Activated naive CD4-positive, alpha-beta T cell treated with anti-CD3 and anti-CD28 coated beads, Interleukin-2, amount 50 U/mL, for 16 hours (primary cell): ENCODE measurements at places on chromosomes 5 and 9.

DNA sequence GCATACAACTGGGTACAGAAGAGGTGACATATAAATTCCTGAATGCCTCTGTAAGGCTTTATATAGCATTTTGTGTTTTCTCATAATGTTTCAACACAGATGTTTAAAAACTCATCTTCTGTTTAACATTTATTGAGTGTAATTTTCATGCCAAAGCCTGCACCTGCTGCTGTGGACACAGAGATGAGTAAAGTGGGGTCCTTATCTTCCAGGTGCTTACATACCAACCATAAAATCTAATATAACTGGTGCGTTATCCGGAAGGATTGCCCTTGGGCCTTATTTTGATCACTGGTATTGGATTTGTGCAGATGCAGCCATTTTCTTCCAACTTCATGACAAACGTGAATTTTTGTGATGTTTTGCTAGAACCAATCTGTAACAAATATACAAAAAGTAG is 222.3 kb downstream of the DMRT2 start:
- DNase-seq: no peak

GRCh38 chr5:50922942-50923767 is 256.7 kb downstream of the PARP8 start:
- no peak for DNase-seq

GRCh38 chr9:71353720-71354119 is 232.3 kb upstream of the TRPM3 start:
- no peak for DNase-seq

- no peak for DNase-seq
Measured at GRCh38 chr9:25990376-25990775, 312.1 kb upstream of the TUSC1 start.

DNA sequence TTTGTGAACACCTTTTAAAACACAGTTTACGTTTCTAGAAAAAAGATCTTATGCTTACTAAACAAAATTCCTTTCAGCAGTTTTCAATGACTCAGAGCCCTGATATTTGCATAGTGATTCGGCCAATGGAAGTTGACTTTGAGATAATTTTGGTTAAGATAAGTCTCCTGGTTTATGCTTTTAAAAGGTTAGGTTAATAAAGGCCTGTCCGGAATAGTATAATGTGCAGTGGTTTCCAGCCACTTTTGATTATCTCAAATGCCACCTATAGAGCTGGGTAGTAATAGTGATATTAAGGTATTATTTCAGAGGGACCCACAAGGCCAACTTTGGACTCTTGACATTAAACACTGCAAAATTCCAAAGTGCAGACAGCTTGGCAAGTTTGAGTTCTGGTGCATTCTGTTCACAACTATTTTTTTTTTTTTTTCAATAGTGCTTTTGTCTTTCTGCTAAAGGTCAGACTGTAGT is 86.1 kb downstream of the F2RL2 start:
- no peak for DNase-seq

DNA sequence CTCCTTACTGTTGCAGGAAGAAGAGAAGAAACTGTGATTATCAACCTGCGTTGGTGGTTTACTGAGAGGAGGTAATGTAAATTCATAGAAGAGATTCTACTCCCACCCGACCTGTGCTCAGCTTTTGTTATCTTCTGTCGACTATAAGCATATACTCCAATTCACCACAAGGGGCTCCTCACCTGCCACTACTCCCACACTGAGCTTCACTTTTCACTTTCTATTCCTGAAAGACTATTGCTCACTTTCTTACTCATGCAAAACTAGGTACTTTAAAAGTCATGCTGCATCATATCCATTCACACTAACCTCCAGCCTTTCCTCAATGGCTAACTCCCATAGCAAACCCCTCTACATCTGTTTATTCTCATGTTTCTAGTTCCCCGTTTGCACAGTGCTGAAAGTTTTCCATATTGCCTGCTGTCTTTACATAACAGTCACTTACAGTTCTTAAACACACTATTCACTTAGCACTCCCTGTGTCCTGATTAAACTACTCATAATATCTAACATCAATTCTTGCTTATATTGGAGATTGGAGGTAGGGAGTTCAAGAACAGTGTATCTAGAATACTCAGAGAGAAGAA is 1062.6 kb downstream of the NR2F1-AS1 start:
- DNase-seq: no peak

- no peak for DNase-seq
Measured at GRCh38 chr5:139248826-139249453, 44.6 kb upstream of the MATR3 start.

DNA sequence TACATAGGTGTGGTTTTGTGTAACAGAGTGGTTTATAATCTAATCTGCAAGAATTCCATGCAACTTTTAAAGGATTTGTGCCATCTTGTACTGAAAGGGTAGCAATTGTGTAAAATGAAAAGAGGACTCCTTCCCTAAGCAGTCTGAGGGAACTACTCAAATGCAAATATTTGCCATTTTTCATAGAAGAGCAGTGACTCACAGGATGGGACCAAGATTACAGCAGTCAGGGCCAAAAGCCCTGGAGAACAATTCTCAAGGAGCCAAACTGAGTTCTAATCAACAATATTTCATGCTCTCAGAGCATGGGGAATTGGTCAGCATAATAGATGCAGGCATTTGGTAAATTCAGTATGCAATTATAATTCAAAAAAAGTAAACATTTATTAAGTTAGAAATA is 495.8 kb downstream of the CHSY3 start:
- DNase-seq: no peak

- DNase-seq: no peak
Measured at GRCh38 chr5:79418276-79418675, 95.7 kb downstream of the HOMER1 start.

GRCh38 chr9:38308136-38308535 is 84.4 kb upstream of the ALDH1B1 start:
- no peak for DNase-seq

DNA sequence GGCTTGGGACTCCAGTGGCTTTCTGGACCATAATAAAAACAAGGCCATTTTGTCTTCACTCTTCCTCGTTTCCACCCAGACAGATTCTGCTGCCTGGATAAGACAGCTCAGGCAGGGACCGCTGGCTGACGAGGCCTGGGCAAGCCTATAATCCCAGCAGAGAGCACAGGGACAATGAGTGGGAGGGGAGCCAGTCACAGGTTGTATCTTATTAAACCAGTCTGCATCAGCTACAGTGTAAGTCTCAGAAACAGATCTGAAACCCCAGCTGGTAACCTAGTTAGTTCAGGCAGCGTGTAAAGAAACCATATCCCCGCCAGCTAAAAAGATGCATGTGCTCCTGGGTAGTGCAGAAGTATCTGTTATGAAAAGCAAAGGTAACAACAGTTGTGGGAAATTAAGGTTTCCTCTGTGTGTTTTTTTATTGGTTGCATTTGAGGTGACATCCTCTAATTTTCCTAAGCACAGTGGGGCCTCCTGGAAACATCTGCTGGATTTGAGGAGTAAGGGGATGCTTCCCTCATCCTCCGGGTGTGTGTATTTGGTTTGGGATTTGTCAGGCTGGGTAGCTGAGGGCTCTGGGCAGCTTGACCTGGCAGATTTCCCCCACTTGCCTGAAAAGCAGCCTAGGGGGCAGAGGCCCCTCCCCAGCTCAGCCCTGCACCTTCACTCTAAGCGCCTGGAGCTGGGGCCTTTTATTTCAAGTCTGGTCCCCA is 15.2 kb upstream of the TAL2 start:
- no peak for DNase-seq

GRCh38 chr5:102539562-102539961 is 40.8 kb upstream of the SLCO6A1 start:
- DNase-seq: no peak

GRCh38 chr5:127369796-127370195 is 79.2 kb downstream of the MEGF10 start:
- no peak for DNase-seq

DNA sequence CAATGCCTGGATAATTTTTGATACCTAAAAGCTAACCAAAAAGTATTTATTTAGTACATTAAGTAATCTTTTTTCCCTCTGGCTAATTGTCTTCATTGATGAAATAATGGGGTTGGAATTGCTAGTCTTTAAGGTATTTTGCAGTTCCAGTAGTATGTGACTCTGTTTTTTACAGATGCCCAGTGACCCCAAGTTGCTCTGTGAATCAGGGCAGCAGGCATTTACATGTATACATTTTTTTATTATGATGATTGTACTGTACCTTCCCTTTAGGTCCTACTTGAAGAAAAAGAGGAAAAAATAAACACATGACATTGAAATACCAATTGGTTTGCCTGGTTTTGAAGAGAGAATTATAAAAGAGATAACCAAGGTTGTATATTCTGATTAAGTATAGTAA is 385.5 kb downstream of the ADGRV1 start:
- no peak for DNase-seq

- DNase-seq: no peak
Measured at GRCh38 chr9:130292106-130292505, 26.5 kb downstream of the HMCN2 start.

GRCh38 chr9:128419061-128419925 is 1.4 kb upstream of the CERCAM start:
- no peak for DNase-seq

DNA sequence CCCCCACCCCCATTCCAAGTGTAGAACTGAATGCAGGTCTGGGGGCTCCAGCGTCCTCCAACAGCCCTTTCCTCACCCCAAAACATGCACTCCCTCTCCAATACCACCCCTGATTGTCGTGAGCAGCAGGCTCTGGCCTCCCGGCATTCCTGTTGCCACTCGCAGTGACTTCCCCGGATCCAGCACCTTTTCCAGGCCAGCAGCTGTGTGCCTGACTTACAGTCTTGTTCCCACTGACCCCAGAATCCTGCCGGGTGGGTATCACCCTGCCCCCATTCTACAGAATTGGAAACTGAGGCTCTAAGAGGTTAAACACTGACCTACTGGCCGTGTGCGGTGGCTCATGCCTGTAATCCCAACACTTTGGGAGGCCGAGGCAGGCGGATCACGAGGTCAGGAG is 127.2 kb downstream of the OLFM1 start:
- DNase-seq: no peak

DNA sequence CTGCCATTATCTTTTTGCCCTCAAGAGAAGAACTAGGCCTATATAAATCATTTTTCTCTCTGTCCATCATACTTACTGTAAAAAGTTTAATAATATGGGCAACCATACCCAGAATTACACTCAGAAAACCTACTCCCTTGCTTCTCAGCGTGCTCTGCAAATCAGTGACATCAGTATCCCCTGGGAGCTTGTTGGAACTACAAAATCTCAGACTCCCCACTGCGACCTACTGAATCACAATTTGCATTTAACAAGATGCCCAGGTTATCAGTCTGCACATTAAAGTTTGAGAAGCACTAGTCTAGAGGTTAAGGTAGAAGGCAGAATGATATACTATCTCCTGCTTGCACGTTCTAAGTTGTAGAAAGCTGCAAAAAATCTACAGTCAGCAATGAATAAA is 127.2 kb downstream of the MLLT3 start:
- DNase-seq: no peak

DNA sequence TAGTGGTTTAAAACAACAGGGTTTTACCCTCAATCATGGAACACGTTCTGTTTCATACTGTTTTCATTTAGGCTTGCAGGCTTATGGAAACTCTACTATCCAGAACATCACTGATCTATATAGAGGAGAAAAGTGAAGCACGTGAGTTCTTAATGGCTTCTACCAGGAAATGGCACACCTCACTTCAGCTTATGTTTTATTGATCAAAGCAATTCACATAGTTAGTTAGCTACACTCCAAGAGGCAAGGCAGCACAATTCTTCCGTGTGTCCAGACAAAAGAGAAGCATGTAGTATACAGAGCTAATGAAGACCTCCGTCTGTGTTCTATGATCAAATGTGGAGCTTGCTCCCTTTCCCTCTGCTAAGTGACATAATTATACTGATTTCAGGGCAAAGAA is 353.3 kb upstream of the CD180 start:
- DNase-seq: no peak

- no peak for DNase-seq
Measured at GRCh38 chr9:127574072-127574993, 37.7 kb upstream of the STXBP1 start.

DNA sequence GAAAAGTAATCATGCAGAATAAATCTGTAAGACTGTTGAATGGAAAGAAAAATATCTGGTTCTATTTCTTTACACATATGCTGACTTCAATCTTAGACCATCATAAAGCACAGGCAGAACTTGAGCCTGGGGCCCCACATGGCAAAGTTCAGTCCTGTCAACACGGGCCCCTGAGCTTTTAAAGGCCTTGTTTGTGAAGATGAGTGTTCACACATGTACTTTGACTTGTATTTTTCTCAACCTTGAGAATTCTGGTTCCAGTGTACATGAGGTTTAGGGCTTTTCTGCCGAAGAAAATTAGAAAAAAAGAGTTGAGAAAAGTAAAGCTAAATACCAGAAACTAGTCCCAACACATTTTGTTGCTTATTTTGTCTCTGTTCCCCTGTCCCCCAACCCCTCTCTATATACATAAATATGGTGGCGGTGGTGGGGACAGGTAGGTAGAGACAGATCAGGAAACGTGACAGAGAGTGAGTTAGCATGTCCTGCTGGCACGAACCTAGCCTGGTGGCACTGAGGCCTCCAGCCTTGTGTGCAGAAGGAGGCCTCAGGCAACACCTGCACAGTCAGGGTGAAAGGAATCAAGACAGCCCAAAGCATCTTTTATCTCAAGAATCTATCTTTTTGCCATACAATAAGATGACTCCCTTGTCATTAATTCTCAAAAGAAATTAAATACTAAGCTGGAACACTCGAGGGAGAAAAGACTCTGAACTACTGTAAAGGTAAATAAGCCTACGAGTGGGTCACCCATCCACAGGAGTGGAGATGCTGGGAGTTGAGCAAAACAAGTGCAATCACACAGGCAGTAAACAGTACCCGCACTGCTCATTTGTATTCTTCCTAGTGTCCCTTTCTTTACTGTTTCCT is 22.9 kb downstream of the LIFR start:
- DNase-seq: no peak

GRCh38 chr5:124234770-124235562 is 511.5 kb downstream of the ZNF608 start:
- no peak for DNase-seq
